Neural crest cell (in vitro differentiated cells): ENCODE measurements at places on chromosomes 12 and 14.

- no peak for DNase-seq
These were observed 850 bp upstream of the ZNF385A start for GRCh38 chr12:54385251-54385914.

DNA sequence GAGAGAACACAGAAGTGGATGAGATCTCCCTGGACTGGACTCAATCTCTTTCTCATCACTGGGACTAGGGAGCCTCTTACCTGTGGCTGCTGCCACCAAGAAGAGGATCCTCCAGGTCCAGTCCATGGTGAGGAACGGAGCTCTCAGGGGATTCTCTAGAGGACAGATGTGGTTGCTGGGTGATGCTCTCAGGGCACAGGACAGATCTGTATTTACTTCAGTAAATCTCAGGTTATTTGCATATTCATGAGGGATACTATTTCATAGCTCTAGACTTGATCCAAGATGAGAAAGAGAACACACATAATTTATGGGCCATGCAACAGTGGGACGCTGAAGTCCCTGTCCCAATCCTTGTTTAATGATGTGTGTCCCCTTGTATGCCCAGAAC, 460.5 kb downstream of the TMEM121 start:
- no peak for DNase-seq

DNA sequence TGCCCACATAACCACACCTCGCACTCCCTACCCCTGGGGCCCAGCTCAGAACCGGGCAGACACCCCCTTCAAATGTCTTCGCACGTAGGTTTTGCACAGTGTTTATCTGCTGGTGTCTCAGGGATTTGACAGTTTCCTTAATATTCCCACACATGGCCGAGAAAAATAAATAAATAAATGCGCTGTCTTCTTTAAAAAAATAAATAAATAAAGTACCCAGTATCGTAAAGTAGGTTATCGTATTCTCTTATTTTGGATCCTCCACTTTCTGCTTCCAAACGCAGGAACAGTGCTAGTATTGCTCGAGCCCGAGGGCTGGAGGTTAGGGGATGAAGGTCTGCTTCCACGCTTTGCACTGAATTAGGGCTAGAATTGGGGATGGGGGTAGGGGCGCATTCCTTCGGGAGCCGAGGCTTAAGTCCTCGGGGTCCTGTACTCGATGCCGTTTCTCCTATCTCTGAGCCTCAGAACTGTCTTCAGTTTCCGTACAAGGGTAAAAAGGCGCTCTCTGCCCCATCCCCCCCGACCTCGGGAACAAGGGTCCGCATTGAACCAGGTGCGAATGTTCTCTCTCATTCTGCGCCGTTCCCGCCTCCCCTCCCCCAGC, 710 bp upstream of the FOS start:
- DNase-seq: no peak

- no peak for DNase-seq
These were observed 18.4 kb downstream of the HDAC7 start for GRCh38 chr12:47801170-47801903.

DNA sequence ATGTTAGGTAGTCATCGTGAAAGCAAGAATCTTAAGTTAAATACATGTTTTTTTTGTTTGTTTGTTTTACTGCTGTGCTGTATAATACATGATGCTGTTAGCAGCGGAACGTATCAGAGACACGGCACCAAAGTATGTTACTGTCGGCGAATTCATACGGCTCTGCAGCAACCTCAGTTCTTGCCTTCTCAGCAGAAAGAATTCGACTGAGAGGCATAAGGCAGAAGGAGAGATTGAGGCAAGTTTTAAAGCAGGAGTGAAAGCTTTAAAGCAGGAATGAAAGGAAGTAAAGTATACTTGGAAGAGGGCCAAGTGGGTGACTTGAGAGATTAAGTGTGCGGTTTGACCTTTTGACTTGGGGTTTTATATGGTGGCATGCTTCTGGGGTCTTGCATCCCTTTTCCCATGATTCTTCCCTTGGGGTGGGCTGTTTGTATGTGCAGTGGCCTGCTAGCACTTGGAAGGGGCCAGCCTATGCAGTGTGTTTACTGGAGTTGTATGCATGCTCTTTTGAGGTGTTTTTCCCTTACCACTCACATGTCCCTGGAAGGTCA, 23.7 kb downstream of the LEMD3 start:
- no peak for DNase-seq

GRCh38 chr12:89472508-89472907, 52.1 kb downstream of the GALNT4 start:
- no peak for DNase-seq

- no peak for DNase-seq
These were observed 62.4 kb downstream of the GSC start for GRCh38 chr14:94707494-94707893.

DNA sequence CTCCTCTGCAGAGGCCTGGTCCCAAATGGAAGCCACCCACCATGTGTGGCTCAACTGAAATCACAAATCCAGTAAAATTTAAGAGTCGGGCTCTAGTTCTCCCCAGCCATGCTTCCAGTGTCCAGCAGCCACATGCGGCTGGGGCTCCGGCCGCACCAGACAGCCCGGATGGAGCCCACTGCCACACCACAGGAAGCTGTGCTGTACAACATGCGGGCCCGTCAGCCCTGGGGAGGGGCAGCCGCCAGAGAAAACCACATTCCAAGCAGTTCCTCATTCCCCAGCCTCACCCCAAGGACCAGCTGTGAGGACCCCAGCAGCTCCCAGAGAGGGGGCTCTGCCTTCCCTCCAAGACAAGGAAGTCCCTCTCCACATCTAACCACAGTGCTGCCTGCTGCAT, 135.0 kb downstream of the NCOR2 start:
- DNase-seq: no peak

GRCh38 chr14:75987201-75987970, 1.8 kb downstream of the IFT43 start:
- no peak for DNase-seq

DNA sequence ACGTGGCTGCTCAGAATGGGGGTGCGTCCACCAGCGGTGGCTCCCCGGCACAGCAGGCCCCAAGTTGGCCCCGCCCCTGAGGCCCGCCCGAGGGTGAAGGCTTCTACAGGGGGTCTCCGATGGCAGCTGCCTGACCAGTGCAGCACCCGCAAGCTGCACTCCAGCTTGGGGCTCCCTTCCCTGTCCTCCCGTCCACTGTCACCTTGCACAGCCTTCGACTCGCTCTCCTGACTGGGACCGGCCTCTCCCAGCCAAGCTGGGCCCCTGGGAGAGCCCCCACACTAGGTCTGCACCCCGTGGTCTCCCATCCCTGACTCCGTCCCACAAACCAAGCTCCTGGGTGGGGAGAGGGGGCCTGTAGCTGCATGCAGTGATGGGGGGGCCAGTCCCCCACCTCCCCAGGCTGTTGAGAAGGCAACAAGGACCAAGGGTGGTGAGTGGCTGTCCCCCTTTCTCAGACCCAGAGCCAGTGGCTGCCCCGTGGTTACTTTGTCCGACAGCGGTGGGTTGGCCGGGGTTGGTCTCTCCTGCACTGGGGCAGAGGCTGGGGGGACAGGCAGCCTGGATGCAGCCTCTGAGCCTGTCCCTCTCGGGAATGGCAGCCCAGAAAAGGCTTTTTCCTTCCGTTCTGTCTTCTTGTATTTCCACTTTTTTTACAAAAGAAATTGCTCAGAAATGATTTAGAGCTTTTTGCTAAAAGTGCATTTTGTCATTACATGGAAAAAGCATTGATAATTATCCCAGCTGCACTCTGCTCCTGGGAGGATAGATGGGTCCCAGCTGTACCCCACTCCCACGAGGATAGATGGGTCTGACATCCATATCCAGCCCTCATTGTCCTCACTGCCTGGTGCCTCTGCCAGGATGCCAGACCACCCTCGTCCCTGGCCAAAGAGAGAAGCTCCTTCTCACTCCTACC, 217.0 kb downstream of the KIF26A start:
- DNase-seq: no peak

- DNase-seq: no peak
These were observed 35.4 kb upstream of the NKX2-8 start for GRCh38 chr14:36617824-36618223.

DNA sequence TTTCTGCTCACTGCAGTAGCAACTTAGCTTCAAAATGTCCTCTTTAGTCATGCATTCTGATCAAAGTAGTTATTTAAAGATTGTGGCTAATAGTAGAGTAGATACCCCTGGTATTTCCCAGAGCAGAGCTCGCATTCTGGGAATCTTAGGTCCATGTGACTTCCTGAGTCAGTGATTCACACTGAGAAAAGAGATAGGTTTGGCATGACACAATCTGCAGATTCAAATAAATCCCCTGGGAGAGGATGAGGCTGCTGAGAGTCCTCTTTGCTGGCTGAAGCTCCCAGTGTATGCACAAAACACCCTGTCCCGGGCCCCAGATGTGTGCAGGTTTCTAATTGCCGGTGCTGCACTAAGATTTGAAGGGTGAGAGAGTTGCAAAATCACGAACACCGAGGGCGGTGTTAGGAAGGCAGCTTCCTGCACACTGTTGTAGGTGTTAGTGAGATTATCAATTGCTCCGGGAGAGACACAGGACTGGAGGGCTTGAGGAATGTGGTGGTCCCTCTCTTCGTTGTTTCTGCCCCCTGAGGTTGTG, 233.2 kb downstream of the NRXN3 start:
- DNase-seq: no peak

- DNase-seq: no peak
These were observed 19.3 kb downstream of the CTSG start for GRCh38 chr14:24556756-24557155.

GRCh38 chr14:69635981-69636639, 24.7 kb downstream of the SUSD6 start:
- DNase-seq: no peak

GRCh38 chr12:41527534-41528116, 339.5 kb downstream of the PDZRN4 start:
- no peak for DNase-seq

GRCh38 chr12:79521576-79521975, 169.2 kb downstream of the PAWR start:
- no peak for DNase-seq

DNA sequence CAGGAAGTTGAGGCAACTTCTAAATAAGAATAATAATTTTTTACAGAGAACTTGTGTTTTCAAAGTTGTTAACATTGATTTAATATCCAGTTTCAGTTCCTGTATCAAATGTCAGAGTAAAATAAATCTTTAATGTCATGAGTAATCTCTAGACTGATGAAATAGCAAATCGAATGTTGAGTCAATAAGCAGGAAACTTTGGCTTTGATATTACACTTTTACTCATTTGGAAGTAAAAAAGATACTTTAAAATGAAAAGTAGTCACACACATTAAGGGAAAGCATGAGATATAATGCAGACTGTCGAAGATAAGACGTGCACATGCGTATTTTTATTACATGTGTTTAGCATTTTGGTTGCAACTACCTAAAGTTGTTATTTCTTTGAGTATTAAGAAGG, 78.2 kb upstream of the PTGDR start:
- DNase-seq: no peak
